ENCODE measurements at places on chromosomes 4 and X.

DNA sequence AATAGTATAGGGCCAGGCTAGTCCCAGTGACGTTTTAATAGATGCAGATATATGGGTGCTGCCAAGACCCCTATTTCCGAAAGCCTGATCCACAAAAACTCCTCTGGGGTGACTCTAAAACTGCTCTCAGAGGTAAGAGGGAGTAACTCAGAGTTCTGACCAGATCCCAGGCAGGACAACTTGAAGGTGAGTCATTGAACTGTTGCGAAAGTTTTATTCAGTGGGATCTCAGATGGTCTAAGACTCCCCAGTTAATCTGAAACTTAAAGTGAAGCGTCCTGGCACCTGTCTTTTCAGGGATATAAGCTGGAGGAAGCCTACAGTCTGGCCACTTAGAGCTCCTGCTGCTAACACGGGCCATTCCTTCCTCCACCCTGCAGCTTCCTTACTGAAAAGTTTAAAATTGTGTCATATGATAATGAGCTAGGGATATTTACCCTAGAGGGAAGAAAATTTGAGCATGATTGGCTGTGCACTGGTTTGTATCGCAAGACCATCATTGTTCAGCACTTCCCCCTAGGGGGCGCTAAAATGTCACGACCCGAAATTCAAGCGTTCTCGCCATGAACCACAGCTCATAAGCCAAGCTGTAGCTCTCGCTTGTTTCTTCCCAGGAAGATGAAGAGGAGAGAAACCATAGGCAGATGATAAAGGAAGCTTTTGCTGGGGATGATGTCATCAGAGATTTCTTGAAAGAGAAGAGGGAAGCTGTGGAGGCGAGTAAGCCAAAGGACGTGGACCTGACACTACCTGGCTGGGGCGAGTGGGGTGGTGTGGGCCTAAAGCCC is 19.5 kb downstream of the UTP14A start:
- DNase-seq = peak; percentile 41

DNA sequence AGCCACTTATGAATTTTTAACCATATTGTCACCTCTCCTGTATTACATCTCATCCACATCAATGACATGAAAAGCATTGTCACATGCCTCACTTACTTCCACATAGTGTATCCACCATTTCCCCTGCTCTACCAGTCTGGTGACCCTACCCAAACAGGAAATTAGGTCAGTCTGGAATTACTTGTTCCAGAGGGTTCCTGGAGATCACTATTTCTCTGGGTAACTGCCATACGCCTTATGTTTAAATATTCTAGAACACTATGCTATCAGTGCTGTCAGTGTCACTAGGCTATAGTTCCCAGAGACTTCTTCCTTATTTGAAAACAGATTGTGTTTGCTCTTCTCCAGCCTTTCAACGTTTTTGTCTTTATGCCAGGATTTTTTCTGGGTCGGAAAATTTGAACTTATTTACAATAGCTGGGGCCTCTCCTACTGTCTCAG is 15.0 kb downstream of the SRPX2 start:
- DNase-seq = no peak

DNA sequence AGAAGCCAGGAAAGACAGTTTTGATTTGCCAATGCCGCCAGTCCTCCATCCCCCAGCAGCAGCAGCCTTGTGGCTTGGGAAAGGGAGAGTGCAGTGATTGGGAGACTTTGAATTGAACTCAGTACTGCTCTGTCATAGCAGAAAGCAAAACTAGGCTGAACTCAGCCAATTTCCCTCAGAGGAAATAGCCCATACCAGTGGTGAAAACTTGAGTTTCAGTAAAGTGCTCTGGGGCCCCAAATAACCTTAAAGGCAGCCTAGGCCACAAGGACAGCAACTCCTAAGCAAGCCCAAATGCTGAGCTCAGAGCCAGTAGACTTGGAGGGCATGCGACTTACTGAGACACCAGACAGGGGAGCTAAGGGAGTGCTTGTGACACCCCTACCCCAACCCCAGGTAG is 2.0 kb upstream of the PROM1 start:
- DNase-seq = no peak

DNA sequence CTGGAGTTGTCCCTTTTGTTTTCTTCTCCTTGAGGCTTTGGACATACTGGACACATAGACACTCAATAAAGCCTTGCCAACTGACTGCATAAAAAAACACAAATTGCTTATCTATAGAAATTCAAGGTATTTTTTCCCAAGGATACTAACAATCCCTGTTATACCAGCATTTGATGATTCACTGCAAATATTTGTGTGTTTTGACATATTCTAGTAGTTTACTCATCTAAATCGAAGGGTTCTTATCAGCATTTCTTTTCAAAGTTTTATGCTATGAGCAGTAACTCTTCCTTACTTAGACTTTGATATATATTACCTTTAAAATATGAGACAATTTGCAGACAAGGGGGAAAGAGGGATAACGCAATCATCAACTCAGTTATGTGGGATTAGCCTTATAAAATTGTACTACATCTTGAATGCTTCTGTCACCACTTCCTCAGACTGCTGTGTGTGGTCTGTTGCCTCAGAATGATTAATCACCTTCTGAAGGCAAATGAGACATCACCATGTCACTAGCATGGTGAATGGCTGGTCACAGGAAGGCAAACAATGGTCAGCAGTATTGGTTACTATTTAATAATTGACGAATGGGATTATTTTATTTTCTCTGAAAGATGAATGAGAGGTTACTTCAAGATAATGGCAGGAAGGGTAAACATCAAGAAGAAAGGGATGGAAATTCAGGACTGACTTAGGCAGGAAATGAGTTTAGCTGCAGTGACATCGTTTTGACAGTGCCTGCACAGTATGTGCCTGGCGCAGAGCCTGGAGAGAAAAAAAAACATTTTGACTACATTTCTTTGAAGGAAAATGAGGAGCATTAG is 544.3 kb upstream of the CNKSR2 start:
- DNase-seq = no peak

- no peak for DNase-seq
Observed at GRCh38 chrX:17944833-17945497, 83.9 kb upstream of the RAI2 start.

GRCh38 chr4:187171706-187172339 is 448.2 kb upstream of the FAT1 start:
- no peak for DNase-seq

- no peak for DNase-seq
Observed at GRCh38 chrX:421646-422391, 35.1 kb upstream of the PPP2R3B start.

GRCh38 chr4:128600410-128600809 is 209.1 kb upstream of the JADE1 start:
- DNase-seq = no peak

- no peak for DNase-seq
Observed at GRCh38 chr4:77093401-77093800, 17.6 kb upstream of the CCNI start.

DNA sequence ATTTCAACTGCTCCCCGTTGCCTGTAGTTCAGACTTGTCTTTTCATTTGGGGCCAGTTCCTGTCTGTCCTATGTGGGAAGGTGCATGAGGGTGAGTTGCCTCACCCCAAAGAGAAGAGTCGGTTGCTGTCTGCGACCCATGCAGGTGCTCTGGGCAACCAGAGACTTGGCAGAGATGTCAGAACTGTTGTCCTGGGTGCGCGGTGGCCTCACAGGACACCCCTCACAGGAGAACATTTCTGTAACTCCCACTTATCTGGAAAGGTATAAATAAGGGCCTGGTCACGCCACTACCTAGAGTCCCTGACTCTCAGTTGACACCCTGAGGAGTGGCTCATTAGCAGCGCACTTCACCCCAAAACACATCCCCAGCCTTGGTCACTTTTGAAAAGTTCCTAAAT is 9.7 kb upstream of the NAT8L start:
- DNase-seq = no peak

DNA sequence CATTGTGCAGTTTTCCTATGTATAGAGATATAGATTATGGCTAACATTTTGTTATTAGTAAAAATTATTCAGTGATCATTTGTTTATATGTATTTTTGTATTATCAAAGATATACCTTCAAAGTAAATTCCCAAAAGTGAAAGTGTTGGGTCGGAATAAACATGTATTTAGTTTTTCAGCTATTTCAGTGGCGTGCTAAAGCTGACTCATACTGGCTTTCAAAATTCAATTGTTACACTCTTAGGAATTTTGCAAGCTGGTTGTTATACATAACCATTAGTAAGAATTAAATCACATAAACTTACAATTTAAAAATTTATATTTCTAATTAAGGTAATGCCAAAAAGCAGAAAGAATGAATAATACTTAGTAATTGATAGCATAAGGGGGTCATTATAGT is 288.4 kb upstream of the NRK start:
- DNase-seq = no peak

GRCh38 chr4:107278791-107279483 is 242.8 kb upstream of the DKK2 start:
- DNase-seq = no peak

GRCh38 chr4:40990236-40990898 is 224.0 kb downstream of the APBB2 start:
- no peak for DNase-seq

DNA sequence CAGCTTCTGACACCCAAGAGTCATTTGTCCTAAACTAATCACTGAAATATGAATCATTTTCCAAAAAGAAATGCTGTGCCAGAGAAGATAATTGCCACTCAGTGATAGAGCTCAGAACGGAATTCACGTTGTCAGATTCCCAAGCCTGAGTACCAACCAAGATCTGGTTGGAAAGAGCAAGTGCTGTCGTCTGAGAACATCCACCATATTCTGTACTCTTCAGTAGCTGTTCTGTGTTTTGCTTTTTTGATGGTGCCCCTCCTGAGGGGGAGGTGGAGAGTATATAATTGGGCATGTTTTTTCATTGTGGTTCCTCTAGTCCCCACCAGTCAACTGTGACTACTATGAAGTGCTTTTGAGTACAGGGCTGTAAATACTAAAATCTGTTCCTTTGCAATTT is 13.2 kb downstream of the RUFY3 start:
- no peak for DNase-seq

- no peak for DNase-seq
Observed at GRCh38 chr4:64359489-64359888, 49.8 kb downstream of the TECRL start.

DNA sequence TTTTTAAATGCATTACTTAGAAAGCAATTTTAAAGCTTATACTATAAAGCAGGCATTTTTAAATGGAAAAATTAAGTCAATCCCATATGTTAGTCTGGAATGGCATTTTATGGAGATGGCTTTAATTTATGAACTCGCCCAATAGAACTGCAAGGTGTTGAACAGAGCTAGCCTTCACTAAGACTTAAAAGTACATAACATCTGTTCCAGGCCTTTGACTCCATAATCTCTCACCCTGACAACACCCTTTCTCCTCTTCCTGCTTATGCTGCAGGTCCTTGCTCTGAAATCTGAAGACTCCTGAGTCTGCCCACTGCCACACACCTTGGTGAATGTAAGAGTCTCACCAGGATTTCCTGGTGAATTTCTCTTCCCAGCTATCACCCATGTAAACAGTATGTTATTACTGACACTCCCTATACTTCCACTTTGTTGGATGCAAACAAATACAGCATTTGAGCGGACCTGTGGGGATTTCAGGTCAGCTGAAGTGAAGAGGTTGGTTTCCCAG is 17.7 kb upstream of the SLC39A8 start:
- DNase-seq = no peak

DNA sequence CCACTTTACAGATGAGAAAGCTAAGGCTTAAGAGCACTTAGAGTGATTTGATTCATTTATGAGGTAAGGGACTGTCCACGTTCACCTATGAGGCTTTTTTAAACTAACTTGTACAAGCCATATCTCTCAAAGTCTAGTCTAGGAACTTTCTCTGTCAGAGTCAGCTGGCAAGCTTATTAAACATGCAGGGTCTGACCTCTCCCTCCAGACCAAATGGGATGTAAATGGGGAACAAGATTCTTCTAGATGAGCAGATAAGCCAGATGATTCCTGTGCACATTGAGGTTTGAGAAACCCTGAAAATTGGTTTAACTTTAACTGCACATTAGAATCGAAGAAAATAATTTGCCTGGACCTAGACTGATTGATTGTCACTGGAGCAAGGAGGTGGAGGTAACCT is 160.0 kb upstream of the SPRY1 start:
- no peak for DNase-seq

DNA sequence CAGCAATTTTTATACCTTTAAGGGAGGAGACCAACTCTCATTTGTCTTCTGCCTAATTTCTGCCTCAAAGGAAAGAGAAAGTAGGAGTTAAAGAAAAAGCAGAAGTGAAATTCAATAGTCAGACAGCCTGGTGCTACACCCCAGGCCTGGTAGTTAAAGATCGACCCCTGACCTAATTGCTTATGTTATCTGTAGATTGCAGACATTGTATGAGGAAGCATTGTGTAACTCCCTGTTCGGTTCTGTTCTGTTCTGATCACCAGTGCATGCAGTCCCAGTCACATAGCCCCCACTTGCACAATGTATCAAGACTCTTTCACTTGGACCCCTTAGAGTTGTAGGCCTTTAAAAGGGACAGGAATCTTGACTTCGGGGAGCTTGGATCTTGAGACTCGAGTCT is 335.9 kb upstream of the AR start:
- DNase-seq = no peak

DNA sequence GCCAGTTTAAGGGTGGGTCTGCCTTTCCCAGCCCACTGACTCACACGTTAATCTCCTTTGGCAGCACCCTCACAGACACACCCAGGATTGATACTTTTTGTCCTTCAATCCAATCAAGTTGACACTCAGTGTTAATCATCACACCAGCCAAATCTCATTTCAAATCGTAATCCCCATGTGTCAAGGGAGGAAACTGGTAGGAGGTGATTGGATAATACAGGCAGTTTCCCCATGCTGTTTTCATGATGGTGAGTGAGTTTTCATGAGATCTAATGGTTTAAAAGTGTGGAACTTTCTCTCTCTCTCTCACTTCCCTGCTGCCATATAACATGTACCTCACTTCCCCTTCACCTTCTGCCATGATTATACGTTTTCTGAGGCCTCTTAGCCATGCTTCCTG is 647.2 kb upstream of the FRG1 start:
- no peak for DNase-seq

GRCh38 chrX:15946783-15947580 is 92.4 kb upstream of the AP1S2 start:
- DNase-seq = no peak

- DNase-seq = no peak
Observed at GRCh38 chr4:41796545-41797210, 48.2 kb upstream of the PHOX2B start.

Measured in stimulated activated CD4-positive, alpha-beta T cell treated with anti-CD3 and anti-CD28 coated beads, Interleukin-1b, Interleukin-23, amount 100 ng/mL, for 24 hours (primary cell).